ENCODE measurements at places on chromosomes 5 and 9. TPM values are rescaled to one million over a fixed set of nuclear protein-coding genes. Genes with fewer than 3 reads are reported as not detected.

The INIP gene
- 23.3 TPM for total RNA-seq

The PCDHB14 gene
- 0.28 TPM for total RNA-seq

The JAKMIP2 gene
- total RNA-seq = not detected

The FAXDC2 gene
- 4.2 TPM for total RNA-seq

The FCN2 gene
- not detected for total RNA-seq

The PCDHGA5 gene
- total RNA-seq = 2.0 TPM

The INSL6 gene
- not detected for total RNA-seq

The PLEKHG4B gene
- 1.1 TPM for total RNA-seq

The MRPL50 gene
- 11.1 TPM for total RNA-seq

The PWWP2A gene
- 12.5 TPM for total RNA-seq

The TMEM8B gene
- 0.56 TPM for total RNA-seq

The MEIKIN gene
- not detected for total RNA-seq

The CRHBP gene
- total RNA-seq = not detected

The GABRA6 gene
- total RNA-seq = not detected

The RANBP3L gene
- total RNA-seq = not detected

The FAM221B gene
- total RNA-seq = not detected

The MAP1B gene
- 183 TPM for total RNA-seq

The SHISAL2B gene
- total RNA-seq = not detected

The SLC38A9 gene
- total RNA-seq = 20.8 TPM

The PCDHGA6 gene
- total RNA-seq = 4.2 TPM

The LECT2 gene
- total RNA-seq = not detected

The CNTNAP3 gene
- total RNA-seq = 1.1 TPM

Data from IMR-90 (cell line).